CD4-positive, alpha-beta memory T cell (primary cell): ENCODE measurements at places on chromosomes 3 and 15.

DNA sequence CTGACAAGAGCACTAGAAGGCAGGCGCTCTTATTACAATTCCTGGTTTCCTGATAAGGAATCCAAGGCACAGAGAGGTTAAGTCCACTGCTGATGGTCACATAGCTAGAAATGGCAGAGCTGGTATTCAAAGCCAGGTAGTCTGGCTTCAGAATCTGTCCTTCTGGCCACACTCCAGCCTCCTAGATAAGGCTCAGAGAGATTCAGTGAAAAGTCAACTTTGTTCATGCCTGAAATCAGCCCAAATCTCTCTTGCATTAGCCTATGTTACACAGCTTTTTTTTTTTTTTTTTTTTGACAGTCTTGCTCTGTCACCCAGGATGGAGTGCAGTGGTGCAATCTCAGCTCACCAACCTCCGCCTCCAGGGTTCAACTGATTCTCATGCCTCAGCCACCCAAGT lies 21.1 kb upstream of the CMTM8 start:
- DNase-seq: no peak

- no peak for DNase-seq
Measured at GRCh38 chr3:108136561-108137459, 46.0 kb upstream of the CD47 start.

DNA sequence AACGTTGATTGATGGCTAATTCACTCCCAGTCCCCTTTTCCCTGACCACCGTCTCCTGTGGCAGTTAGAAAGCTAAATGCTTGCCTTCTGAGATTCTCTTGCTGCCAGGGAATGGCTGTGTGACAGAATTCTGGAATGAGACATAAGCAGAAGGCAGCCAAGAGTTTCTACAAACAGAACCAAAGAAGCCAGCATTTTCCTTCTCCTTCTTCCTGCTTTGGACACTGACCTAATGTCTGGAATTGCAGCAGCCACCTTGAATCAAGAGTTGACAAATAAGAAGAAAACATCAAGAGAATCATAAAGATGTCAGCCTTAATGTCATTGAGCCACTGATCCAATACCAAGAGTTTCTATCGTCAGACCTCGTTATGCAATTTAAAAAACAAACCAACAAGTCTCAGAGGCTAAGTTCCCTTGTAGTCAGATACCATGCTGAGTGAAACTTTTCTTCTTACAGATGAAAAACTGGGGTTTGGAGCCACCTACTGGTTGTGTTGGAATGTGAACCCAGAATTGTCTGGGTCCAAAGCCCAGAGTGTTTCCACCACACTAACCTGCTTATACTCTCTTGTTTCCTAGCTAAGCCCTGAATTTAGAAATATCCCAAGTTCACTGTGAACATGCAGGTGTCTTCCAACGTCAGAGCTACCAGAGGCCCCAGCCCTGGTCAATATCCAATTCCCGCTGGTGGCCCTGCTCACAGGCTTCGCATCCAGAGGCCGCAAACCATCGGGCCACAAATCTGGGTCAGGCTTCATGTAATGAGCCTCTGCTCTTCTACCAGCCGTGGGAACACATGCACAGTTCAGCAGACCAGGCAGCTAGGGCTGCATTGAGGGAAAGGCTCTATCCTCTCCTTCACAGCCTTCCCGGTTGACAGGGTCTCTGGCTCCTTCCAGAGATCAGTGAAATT lies 42.5 kb downstream of the MCF2L2 start:
- DNase-seq: peak; percentile 54

GRCh38 chr15:65476903-65477302 lies 40.6 kb downstream of the DPP8 start:
- DNase-seq: no peak

DNA sequence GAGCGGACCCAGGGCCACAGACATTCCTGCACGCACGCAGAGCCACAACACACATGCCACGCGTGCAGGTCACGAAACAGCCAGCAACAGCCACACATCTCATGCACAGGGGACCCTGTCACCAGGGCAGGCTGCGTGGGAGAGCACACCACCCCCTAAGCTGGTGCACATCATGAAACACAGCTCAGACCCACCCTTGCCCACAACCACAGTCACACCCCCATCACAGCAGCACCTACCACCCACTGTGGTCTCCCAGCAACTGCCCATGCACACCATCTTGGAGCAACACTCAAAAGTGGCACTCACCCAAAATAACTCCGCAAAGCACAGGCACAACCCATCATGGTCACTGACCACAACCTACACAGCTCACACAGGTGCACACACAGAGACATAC lies 75.7 kb downstream of the OCA2 start:
- no peak for DNase-seq

DNA sequence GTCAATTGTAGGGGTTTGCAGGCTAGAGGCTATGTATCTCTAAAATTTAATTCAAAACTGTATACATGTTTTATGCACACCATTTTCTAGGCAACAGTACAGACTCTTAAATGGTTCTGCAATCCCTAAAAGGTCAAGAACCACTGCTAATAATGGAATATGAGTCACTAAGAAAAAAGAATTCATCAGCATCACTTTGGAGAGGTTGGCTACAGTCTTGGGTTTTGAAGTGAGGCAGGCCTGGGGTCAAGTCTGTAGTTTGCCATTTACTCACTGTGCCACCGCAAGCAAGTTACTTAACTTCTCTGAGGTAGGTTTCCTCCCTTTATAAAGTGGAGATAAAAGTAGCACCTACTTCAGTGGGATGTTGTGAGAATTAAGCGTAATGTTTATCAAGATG lies 33.7 kb downstream of the THRB start:
- DNase-seq: no peak

DNA sequence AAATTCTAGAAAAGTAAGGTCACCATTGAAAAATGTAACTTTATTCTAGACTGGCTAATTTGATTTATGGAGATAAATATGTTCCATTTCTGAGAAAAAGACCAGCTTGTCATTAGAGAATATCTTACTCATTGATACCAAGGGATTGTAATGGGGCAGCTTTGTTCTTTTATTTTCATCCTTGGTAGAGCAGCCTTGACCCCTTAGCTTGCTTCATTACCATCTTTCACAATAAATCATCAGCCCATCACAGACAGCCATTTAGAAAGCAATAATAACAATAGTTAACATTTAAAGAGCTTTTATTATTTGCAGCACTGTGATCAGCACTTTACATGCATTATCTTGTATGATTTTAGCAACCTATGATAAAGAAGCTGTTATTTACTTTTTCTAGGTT lies 253.6 kb downstream of the C3orf38 start:
- DNase-seq: no peak

DNA sequence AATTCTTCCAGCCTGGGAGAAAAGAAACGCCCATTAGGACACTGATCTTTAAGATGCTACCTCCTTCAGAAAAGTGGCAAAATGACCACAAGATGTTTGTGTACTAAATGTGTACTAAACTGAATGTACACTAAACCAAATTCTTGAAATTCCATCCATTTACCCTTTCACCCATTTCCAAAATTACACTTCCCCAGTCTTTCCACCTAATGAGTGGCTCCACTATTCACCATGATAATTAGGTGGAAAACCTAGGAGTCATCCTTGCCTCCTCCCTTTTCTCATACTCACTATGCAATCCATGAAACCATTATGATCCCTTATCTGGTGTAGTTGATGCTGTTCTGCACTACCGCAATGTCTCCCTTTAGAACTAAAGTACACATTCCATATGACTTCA lies 452.1 kb upstream of the THBS1 start:
- no peak for DNase-seq

GRCh38 chr3:83581546-83581945 lies 1377.2 kb upstream of the CADM2 start:
- no peak for DNase-seq

DNA sequence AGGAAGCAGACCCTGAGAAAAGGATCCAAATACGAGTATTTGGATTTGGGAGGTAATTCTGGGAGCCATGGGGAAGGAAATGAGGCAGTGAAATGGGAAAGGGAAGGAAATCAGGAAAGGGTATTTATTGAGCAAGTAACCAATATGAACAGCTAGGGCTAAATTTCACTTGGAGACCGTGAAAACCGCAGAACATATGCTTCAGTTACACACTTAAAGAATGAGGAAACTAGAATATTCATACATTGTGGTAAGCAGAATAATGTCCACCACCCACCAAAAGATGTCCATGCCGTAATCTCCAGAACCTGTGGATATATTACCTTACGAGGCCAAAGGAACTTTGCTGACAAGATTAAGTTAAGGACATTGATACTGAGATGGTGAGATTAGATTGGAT lies 63.3 kb downstream of the LRRN1 start:
- no peak for DNase-seq
